ENCODE measurements at places on chromosomes 4 and X.

- DNase-seq, result no peak
These were observed 43.9 kb upstream of the BBS12 start for GRCh38 chr4:122688529-122689140.

DNA sequence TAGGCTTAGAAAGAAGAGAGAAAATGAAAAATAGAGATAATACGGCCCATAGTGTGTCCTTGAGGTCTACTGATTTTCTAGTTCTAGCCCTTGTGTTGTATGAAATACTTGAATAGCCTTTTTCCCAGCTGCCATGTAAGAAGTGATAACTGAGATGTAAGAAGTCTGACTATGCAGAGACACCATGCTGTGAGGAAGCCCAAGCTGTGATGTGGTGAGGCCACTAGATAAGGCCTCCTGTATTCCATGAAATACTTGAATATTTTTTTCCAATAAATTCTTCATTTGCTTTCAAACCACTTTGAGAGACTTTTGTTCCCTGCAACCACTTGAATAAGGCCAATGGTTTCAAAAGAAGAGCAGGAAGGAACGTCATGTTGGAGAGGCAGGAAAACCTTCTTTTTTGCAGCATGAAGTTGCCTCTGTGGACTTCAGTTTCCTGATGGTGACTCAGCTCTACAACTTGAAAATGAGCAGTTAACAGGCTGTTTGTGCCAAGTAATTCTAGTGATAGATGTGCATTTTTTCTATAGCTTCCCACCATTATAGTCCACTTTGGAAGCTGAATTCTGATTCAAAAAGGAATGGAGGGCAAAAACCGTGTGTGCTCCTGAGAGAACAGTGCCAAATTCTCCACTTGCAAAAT, 25.5 kb upstream of the FAM9C start:
- no peak for DNase-seq

DNA sequence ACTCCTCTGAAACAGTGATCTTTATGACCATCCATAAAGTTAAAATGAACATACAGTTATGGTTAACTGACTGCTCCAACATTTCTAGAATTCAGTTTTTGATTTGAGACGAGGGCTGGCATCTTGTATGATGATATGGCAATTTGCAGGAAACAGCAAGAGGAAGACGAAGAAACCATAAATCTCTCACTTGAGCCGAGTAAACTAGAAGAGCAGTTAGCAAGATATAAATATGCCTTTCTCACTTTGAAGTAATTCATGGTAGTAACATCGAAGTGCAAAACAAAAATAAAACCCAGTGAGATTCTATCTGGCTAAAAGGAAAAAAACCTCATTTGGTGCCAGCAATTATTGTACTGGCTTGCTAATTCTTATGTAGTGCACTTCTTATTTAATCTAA, 139.0 kb upstream of the SPRY1 start:
- no peak for DNase-seq

GRCh38 chr4:180832073-180832472, 1411.1 kb upstream of the TENM3 start:
- DNase-seq, result no peak

GRCh38 chr4:14771504-14772175, 230.6 kb upstream of the CPEB2 start:
- DNase-seq, result no peak

DNA sequence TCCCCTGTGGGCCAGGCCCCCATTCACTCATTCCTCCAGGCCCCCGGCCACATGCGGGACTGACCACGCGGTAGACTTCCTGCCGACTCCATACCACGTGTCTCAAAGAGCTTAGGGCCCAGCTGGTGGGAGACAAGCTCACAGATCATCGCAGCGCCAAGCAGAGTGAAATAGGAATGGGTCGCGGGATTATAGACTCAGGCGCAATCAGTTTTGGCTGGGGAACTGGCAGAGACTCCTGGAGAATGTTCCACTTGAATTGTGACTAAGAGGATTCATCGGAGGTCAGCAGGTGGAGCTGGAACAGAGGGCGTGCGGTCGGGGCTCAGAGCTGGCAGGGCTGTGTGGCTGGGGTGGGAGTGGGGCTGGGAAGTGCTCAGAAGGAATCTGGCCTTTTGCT, 15.6 kb downstream of the ATP2B3 start:
- no peak for DNase-seq

DNA sequence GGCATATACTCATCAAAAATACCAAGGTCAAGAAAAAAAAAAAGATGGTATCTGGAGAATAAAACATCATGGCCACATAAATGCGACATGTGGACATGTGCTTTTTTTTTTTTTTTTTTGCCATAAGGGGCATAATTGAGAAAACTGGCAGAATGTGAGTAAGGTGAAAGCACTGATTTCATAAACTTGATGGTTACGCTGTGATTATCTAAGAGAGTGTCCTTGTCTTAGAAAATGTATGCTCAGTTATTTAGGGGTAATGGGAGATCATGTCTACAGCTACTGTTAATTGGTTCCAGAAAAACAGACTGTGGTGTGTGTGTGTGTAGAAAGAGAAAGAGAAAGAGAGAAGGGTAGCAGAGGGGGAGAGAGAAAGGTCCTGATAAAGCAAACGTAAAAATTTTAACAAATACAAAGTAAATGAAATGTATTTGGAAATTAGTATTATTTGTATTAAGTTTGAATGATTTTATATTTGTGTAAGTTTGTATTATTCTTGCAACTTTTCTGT, 8.1 kb downstream of the DNAJB14 start:
- no peak for DNase-seq

GRCh38 chr4:43332052-43332425, 439.5 kb downstream of the GRXCR1 start:
- no peak for DNase-seq

DNA sequence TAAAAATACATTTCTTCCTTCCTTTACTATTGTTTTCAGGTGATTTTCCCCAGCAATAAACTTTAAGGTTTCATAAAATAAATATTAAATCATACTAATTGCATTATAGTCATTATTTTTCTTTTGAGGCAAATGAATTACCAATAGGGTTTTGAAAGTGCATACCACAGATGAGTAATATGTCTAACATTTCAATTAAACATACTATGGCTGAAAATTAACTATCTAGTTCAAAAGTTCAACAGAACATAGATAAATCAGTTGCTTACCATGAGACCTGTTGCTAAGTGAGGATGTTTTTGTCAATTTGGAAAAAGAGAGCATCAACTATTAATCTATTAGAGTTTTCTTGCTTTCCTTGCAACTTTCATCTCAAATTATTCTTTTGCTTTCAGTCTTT, 35.0 kb downstream of the NPY5R start:
- DNase-seq, result no peak

DNA sequence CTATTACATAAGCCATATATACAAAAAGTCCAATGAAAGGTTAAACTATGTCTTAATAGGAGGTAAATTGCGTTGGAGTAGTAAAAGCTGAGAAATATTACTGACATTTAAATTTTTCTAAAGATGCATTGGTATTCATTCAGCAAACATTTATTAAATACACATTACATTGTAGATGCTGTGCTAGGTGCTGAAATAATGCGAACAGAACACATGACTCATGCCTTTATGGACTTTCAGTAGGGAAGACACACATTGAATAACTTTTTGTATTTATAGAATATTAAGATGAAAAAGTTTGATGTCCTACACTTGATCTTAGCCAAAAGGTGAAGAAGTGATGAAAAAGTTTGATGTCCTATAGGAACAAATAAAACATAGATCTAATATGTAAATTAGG, 871.1 kb upstream of the SLIT2 start:
- no peak for DNase-seq

DNA sequence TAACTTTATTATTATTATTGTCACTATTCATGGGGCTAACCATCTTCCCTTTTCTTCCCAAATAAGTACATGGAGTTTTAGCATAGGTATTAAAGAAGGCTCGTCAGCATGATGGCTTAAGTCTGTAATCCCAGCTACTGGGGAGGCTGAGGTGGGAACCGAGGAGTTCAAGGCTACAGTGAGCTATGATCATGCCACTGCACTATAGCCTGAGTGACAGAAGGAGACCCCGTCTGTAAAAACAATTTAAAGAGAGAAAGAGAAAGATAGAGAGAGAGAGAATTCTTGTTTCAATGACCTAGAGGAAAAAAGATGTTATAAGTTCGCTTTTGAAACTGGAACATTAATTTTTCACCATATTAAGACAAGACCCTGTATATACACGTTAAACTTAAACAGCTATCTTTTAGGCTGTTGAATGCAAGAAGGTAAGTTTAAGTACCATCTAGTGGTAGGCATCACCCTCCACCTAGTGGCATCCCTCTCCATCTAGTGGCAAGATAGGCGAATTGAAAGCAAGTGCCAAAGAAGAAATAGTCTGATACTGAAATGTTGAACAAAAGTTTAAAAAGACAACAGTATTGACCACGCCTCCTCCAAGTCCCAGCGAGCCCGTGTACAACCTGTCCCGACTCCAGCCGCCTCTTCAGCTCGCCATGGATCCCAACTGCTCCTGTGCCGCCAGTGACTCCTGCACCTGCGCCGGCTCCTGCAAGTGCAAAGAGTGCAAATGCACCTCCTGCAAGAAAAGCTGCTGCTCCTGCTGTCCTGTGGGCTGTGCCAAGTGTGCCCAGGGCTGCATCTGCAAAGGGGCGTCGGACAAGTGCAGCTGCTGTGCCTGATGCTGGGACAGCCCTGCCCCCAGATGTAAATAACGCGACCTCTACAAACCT, 26.0 kb upstream of the YTHDC1 start:
- no peak for DNase-seq

DNA sequence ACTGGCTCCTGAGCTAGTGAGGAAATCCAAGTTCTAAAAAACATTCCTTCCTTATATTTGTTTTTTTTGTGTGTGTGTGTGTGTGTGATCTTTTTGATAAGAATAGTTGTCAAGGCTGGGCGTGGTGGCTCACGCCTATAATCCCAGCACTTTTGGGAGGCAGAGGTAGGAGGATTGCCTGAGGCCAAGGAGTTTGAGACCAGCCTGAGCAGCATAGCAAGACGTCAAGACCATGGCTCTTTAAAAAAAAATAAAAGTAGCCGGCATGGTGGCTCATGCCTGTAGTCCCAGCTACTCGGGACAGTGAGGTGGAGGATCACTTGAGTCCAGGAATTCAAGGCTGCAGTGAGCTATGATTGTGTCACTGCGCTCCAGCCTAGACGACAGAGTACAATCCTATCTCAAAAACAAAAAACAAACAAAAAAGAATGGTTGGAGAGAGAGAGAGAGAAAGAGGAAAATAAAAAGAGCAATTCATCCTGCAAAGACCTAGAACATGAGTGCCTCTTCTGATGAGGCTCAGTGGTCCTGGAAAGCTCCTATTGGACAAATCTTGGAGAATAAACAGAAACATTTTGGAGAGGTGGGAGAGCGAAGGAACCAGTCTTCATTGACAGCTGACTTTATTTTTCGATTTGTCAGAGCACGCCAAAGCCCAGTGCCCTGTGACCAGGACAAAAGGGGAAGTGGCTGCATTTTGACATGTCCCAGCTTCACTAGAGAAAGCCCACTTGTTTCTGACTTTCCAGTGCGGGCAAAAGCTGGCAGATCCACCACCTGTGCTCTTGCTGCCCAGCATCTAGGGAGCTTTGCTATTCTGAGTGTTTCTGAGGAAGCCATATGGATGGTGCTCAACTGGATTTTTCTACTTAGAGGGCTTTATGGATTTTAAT, 244.7 kb downstream of the PALLD start:
- no peak for DNase-seq

- DNase-seq, result no peak
These were observed 46.8 kb downstream of the MXRA5 start for GRCh38 chrX:3299636-3300035.

DNA sequence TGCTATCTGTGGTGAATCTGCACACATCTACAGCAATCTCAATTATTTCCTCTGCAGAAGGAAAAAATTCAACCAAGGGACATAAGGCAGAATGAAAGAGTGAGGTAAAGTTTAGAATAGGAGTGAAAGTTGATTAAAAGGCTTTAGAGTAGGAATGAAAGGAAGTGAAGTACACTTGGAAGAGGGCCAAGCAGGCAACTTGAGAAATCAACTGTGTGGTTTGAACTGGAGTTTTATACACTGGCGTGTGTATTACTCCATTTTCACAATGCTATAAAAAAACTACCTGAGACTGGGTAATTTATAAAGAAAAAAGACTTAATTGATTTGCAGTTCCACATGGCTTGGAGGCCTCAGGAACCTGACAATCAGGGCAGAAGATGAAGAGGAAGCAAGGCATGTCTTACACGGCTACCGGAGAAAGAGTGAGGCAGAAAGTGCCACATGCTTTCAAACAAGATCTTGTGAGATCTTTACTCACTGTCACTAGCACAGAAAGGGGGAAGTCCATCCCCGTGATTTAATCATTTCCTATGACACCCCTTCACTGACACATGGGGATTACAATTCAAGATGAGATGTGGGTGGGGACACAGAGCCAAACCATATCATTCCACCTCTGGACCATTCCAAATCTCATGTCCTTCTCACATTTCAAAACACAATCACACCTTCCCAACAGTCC, 234.8 kb downstream of the IL15 start:
- DNase-seq, result no peak

DNA sequence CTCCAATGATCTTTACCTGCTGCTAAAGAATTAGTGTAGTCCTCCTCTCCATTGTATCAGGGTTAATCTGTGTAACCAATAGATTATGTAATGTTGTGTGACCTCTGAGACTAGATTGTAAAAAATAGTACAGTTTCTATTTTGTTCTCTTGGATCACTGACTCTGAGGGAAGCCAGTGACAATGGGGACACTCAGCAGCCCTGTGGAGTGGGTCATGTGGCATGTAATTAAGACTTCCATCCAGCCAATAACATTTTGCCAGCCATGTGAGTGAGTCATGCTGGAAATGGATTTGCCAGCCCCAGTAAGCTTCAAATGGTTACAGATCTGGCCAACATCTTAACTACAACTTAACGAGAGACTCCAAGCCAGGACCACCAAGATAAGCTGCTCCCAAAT, 332.3 kb downstream of the PTTG2 start:
- no peak for DNase-seq

DNA sequence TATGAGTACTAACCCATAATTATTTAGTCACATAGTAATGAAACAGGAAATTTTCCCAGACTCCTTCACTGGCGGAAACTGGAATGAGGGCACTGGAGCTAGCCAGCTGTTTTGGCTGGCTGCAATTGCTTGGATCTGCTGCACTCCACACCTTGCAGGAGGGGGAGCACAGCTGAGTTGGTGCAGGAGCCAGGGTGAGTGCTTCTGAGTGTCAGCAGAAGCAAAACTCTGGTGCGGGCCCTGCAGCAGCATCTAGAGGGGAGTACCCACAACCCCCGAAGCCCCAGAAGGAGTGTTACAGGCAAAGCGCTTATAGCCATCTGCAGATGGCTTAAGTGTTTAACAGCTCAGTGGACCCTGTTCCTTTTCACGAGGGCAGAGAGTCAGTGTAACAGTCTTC, 96.1 kb downstream of the RPA4 start:
- DNase-seq, result no peak

GRCh38 chrX:122739770-122740169, 444.3 kb upstream of the GRIA3 start:
- DNase-seq, result no peak

Data from activated CD4-positive, CD25-positive, alpha-beta regulatory T cell treated with anti-CD3 and anti-CD28 coated beads, Interleukin-2, amount 50 U/mL, for 72 hours (primary cell).